Aortic smooth muscle cell (primary cell): ENCODE measurements at places on chromosomes 1 and 21. TPM values are rescaled to one million over a fixed set of nuclear protein-coding genes. Genes with fewer than 3 reads are reported as not detected.

KRTAP20-3 gene
- not detected in 2 replicates for total RNA-seq

ZNF683 gene
- not detected in 2 replicates for total RNA-seq

RAB42 gene
- 0.93 and 1.7 TPM in 2 replicates for total RNA-seq

C21orf91 gene
- 4.0 and 4.4 TPM in 2 replicates for total RNA-seq

ADAMTSL4 gene
- total RNA-seq = 6.3 and 10.4 TPM in 2 replicates

VSIG8 gene
- total RNA-seq = under 0.01 and 0.06 TPM in 2 replicates
